ENCODE measurements at places on chromosomes 1 and 21.

GRCh38 chr21:33578959-33579542, 9.4 kb downstream of the DONSON start:
- DNase-seq = peak; percentile 18

- no peak for DNase-seq
Measured at GRCh38 chr1:94321662-94322061, 84.3 kb upstream of the ARHGAP29 start.

GRCh38 chr21:14982336-14982735, 82.5 kb downstream of the NRIP1 start:
- DNase-seq = no peak

DNA sequence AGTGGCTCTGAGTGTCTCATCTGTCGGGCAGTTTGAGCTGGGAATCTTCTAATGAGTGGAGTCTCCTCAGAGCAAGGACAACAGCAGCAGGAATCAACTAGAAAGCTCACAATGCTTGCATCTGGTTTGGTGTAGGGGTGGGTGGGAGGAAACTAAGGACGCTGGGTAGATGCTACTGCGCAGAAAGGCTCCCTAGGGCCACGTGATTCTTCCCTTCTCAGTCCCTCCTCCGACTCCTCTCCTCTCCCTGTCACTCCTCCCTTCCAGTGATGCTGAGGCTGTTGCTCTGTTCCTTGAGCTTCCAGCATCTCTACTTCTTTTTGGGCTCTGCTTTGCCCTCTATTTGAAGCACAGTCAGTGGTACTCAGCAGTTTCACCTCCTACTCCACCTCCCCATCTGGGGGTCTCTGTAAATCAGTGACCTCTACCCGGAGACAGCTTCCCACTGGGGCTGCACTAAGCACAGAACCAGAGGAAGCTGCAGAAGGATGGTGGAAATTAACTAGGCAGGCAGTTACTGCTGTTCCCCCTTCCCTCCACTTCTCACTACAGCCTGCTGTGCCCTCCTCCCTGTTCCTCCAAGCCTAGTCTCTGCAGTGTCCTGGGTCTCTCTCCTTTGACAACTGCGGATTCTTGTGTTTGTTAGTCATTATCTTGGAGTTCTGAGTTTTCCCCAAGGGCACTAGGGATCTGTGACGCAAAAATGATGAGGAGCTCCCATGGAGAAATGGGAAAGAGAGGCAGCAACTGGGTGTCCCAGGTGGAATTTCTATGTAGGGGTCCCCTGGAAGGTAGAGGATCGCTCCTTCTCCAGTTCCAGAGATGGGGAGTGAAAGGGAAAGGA, 5.8 kb downstream of the LINGO4 start:
- no peak for DNase-seq

DNA sequence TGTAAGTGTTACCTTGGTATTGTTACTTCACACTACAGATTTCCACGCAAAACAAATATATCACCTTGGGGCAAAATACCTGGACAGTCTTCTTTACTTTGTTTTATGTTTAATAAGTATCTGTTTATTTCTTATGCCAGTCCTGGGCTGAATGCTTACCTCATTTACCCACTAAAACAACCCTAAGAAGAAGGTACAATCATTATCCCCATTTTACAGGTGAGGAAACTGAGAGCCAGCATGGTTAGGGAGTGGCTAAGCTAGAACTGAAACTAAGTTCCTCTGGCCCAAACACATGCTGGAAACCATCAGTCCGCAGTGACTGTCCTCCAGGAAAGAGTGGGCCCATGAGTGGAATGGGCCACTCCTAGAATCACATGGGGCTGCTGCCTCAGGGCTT, 13.0 kb upstream of the GUCA2B start:
- no peak for DNase-seq

DNA sequence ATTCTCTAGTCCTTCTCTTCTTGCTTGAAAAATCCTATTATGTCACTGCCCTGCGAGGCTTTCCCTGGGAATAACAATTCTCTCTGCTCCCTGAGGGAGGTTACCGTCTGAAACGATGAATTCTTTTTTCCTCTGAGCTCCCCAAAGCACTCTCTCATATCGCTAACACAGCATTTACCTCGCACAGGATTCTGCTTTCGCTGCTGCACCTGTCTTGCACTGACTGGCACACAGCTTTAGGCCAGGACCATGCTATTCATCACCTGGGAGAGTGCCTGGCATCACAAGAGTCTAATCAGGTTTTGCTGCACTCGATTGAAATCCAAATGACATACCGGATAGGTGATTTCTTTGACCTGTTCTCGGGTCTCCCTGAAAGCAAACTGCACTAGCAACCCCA, 52.8 kb upstream of the GNG4 start:
- no peak for DNase-seq
